Retina (tissue), 1 donor: ENCODE measurements at places on chromosomes 3 and 15.

DNA sequence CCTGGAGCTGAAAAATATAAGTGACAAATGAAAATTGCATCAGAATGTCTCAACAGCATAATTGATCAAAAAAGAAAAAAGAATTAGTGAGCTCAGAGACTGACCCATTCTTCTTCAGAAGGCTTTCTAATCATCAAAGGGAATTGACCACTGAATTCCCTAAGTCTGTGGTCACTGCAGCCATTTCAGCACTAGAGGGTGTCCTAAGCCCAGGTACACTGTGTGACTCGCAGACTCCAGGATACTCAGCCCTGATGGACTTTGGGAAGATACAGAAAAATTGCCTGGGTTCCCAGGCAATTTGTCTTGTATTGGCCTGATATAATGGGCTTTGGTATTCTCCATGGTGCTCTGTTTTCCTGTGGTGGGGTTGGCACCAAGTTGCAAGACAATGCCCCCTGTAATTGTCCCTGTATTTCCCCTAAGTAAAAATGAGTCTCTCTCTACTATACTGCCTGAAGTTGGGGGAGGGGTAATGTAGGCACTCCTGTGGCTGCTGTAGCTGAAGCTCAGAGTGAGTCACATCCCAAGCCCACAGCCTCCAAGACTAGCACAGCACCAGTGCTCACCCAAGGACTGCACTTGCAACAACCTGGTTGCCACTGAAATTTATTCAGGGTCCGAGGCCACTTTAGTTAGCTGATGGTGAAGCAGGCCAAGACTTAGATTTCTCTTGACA, 256.0 kb upstream of the STAC start:
- DNase-seq: no peak

GRCh38 chr3:32166654-32167053, 60.2 kb downstream of the GPD1L start:
- no peak for DNase-seq

- DNase-seq: no peak
Observed at GRCh38 chr15:40379853-40380252, 2.7 kb upstream of the KNSTRN start.

- peak; percentile 15 for DNase-seq
Observed at GRCh38 chr15:101148881-101149664, 102.8 kb downstream of the CHSY1 start.

- no peak for DNase-seq
Observed at GRCh38 chr15:41783296-41783695, 9.0 kb downstream of the MAPKBP1 start.
